ENCODE measurements at places on chromosomes 4 and X. TPM values are rescaled to one million over a fixed set of nuclear protein-coding genes. Genes with fewer than 3 reads are reported as not detected.

GRCh38 chr4:23135792-23136645 lies 443.3 kb downstream of the GBA3 start:
- no peaks in the 10 kb centered on the region for H3K27me3 ChIP-seq
- peak; percentile 5 for DNase-seq
- H3K4me3 ChIP-seq = no peak overlapping the region
- no peaks in the 10 kb centered on the region for H3K36me3 ChIP-seq

GRCh38 chr4:32022071-32022470 lies 1301.9 kb downstream of the PCDH7 start:
- no peak overlapping the region for H3K4me3 ChIP-seq
- H3K27me3 ChIP-seq = no peaks in the 10 kb centered on the region

DNA sequence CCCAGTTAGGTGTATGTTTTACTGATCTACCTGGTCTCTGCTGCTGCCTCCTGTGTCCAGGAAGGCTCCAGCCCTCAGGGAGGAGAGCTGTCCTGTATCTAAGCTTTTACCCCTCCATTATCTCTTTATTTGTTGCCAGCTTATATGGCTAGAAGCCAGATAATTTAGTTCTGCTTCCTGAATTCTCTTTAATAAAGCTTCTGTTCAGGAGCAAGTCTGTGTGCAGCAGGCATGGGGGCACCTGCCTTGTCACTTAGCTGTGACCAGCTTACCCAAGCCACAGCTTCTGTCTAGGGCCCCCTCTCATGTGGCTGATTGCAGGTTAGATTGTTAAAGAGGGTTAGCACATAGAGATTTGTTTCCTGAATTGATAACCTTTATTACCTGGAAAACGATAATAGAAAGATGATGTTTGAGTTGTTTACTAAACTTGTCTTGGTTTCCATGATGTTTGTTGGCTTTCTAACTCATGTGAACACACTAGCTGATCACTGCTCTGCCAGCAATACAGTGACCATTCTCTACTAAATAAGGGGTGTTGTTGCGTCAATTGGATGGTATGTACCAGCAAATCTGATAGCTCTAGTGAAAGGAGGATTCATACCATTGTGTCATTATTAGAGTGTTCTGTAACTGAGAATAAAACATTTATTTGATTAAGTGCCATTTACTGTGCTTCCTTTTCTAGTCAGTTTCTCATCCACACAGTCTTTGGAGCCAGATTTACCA lies 189.8 kb upstream of the ANK2 start:
- no peak for DNase-seq
- H3K27me3 ChIP-seq = no peaks in the 10 kb centered on the region
- no peak overlapping the region for H3K27ac ChIP-seq
- no peaks in the 10 kb centered on the region for H3K36me3 ChIP-seq
- no peak overlapping the region for H3K4me3 ChIP-seq

Gene MAGEA4
- not detected for total RNA-seq

- H3K36me3 ChIP-seq = no peaks in the 10 kb centered on the region
- H3K27ac ChIP-seq = no peak overlapping the region
- no peak for DNase-seq
- no peaks in the 10 kb centered on the region for H3K4me1 ChIP-seq
Measured at GRCh38 chr4:86264241-86264640, 95.6 kb downstream of the MAPK10 start.

- no peaks in the 10 kb centered on the region for H3K4me1 ChIP-seq
- no peaks in the 10 kb centered on the region for H3K36me3 ChIP-seq
- no peaks in the 10 kb centered on the region for H3K27me3 ChIP-seq
- DNase-seq = no peak
- H3K4me3 ChIP-seq = no peak overlapping the region
- H3K27ac ChIP-seq = no peak overlapping the region
Measured at GRCh38 chr4:155541716-155542115, 124.9 kb upstream of the GUCY1A1 start.

- H3K27me3 ChIP-seq = peaks cover 31% of the 10 kb centered on the region
- peaks cover 6% of the 10 kb centered on the region for H3K4me1 ChIP-seq
- H3K36me3 ChIP-seq = peaks cover 9% of the 10 kb centered on the region
Measured at GRCh38 chr4:26131711-26132110, 189.1 kb upstream of the RBPJ start.

DNA sequence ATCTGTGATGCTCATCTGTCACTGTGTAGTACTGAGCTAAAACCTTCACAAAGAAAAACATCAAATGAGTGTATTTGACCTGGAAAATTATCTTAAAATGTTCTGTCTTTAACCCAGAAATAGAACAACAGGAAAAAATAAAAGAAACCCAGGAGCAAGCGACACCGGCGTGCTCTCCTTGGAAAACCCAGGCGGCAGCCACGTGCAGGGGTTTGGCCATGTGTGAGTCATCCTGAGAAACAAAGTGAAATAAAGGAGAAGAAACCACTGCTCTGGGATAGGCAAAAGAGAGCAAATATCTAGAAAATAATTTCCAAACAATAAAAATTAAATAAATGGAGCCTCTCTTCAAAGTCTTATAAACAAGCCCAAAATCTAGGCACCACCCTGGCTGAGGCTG lies 20.0 kb upstream of the TMEM128 start:
- DNase-seq = no peak
- no peak overlapping the region for H3K4me3 ChIP-seq
- H3K36me3 ChIP-seq = no peaks in the 10 kb centered on the region
- H3K27ac ChIP-seq = no peak overlapping the region
- peaks cover 18% of the 10 kb centered on the region for H3K4me1 ChIP-seq

GRCh38 chr4:98430708-98431403 lies 169.7 kb downstream of the RAP1GDS1 start:
- peak overlapping the region; percentile 94 for H3K27ac ChIP-seq
- no peaks in the 10 kb centered on the region for H3K27me3 ChIP-seq
- peaks cover 28% of the 10 kb centered on the region for H3K36me3 ChIP-seq
- H3K4me3 ChIP-seq = peak overlapping the region; percentile 59
- DNase-seq = peak; percentile 92

- DNase-seq = peak; percentile 63
- H3K36me3 ChIP-seq = peaks cover 13% of the 10 kb centered on the region
- peak overlapping the region; percentile 76 for H3K27ac ChIP-seq
- no peaks in the 10 kb centered on the region for H3K27me3 ChIP-seq
- peaks cover 46% of the 10 kb centered on the region for H3K4me1 ChIP-seq
Measured at GRCh38 chr4:39548425-39549067, 21.3 kb upstream of the UGDH start.

- peaks cover 29% of the 10 kb centered on the region for H3K4me1 ChIP-seq
- H3K4me3 ChIP-seq = no peak overlapping the region
- peaks cover 17% of the 10 kb centered on the region for H3K27me3 ChIP-seq
- H3K36me3 ChIP-seq = no peaks in the 10 kb centered on the region
- no peak for DNase-seq
Measured at GRCh38 chr4:139563515-139563914, 7.5 kb upstream of the SETD7 start.

- H3K27ac ChIP-seq = no peak overlapping the region
- no peak overlapping the region for H3K4me3 ChIP-seq
- H3K27me3 ChIP-seq = peaks cover 2% of the 10 kb centered on the region
- no peaks in the 10 kb centered on the region for H3K36me3 ChIP-seq
- DNase-seq = no peak
- no peaks in the 10 kb centered on the region for H3K4me1 ChIP-seq
Measured at GRCh38 chrX:149837167-149837566, 43.8 kb upstream of the MAGEA8 start.

Gene GAGE13
- not detected for total RNA-seq

Gene TLR1
- not detected for total RNA-seq

DNA sequence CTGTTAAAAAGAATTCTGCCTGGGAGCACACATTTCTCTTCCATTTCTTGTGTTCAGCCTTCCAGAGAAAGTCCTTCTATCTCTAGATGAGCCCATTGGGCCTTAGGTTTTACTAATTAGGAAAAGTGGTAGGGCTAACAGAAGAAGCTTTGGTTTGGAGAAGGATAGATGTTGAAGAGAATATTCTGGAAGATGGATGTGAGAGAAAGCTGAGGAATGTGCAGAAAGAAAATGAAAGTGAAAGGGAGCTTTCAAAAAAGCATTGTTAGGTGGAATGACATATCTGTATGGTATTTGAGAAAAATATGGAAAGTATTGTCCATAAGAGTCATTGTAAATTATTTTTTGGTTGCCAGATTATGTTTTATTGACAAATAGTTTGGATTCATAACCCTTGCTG lies 474.8 kb upstream of the SLIT2 start:
- no peak for DNase-seq
- H3K4me3 ChIP-seq = peak overlapping the region; percentile 76
- peak overlapping the region; percentile 49 for H3K27ac ChIP-seq
- no peaks in the 10 kb centered on the region for H3K27me3 ChIP-seq
- H3K4me1 ChIP-seq = peaks cover 33% of the 10 kb centered on the region

Gene FRMPD4
- total RNA-seq = 0.08 TPM

GRCh38 chr4:145736241-145736831 lies 56.4 kb downstream of the C4orf51 start:
- no peaks in the 10 kb centered on the region for H3K27me3 ChIP-seq
- DNase-seq = no peak
- H3K36me3 ChIP-seq = no peaks in the 10 kb centered on the region

GRCh38 chrX:31061091-31061490 lies 10.8 kb downstream of the FTHL17 start:
- H3K27me3 ChIP-seq = no peaks in the 10 kb centered on the region
- H3K4me1 ChIP-seq = no peaks in the 10 kb centered on the region
- H3K27ac ChIP-seq = no peak overlapping the region
- DNase-seq = no peak
- no peaks in the 10 kb centered on the region for H3K36me3 ChIP-seq
- H3K4me3 ChIP-seq = no peak overlapping the region

Gene DCHS2
- not detected for total RNA-seq

DNA sequence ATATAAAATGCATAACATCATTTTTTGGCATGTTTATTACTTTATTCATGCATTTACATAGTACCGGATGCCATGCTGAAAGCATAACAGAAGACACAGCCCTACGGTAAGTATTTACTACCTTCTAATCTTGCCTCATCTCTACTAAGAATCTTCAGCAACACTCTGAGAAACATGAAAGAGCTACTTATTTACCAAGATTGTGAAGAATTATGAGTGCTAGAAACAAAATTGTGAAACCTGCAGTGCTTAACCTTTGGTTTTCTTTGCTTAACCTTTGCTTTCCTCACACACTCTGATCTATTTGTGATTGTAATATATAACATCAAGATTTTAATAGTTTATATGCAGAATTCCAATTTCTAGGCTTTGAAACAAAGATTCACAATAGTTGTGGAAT lies 7.4 kb downstream of the ANTXR2 start:
- peaks cover 54% of the 10 kb centered on the region for H3K36me3 ChIP-seq
- no peak for DNase-seq
- H3K27me3 ChIP-seq = no peaks in the 10 kb centered on the region
- H3K27ac ChIP-seq = no peak overlapping the region
- peaks cover 72% of the 10 kb centered on the region for H3K4me1 ChIP-seq

GRCh38 chr4:5980436-5981155 lies 37.6 kb downstream of the C4orf50 start:
- DNase-seq = no peak
- H3K27me3 ChIP-seq = peaks cover 1% of the 10 kb centered on the region
- no peaks in the 10 kb centered on the region for H3K4me1 ChIP-seq
- H3K36me3 ChIP-seq = peaks cover 9% of the 10 kb centered on the region
- no peak overlapping the region for H3K4me3 ChIP-seq

DNA sequence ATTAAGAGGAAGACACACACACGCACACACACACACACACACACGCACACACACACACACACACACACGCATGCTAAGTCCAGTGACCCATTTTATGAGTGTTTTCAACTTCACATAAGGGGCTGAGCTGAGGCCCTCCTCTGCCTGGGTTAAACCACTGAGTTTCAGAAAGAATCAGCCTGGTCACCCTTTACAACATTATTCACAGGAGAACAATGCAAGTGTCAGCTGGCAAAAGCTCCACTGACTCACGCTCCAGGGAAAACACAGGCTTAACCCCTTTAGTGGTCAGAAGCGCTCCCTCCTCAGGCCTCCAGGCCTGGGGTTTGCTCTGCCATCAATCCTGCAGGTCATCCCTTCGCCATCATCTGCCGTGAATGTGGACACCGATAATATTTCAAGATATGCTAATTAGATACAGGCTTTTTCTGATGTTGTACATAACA lies 46.9 kb downstream of the ACOX3 start:
- peak overlapping the region; percentile 89 for H3K27ac ChIP-seq
- H3K36me3 ChIP-seq = peaks cover 18% of the 10 kb centered on the region
- no peaks in the 10 kb centered on the region for H3K27me3 ChIP-seq

Gene GPR119
- not detected for total RNA-seq

Gene ENPP6
- total RNA-seq = not detected

- H3K4me3 ChIP-seq = no peak overlapping the region
- H3K36me3 ChIP-seq = no peaks in the 10 kb centered on the region
- no peak for DNase-seq
- peaks cover 9% of the 10 kb centered on the region for H3K4me1 ChIP-seq
- no peak overlapping the region for H3K27ac ChIP-seq
Measured at GRCh38 chr4:185657699-185658098, 122.4 kb upstream of the PDLIM3 start.

DNA sequence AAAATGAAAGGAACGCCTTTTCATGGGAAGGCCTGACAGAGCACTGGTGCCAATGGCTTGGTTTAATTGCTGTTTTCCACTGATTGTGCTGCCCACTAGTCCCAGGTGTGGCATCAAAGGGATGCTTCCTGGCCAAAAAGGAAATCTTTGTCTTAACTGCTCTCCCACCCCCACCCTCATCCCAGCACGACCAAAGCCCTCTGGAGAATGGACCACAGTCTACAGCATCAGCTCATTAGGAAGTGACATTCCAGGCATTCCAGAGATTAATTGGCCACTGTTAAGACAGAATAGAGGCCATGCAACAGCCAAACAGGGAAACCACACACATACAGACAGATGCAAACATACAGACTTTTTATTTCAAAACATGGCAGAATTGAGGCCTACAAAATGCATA lies 143.2 kb downstream of the LHFPL1 start:
- no peaks in the 10 kb centered on the region for H3K4me1 ChIP-seq
- H3K36me3 ChIP-seq = no peaks in the 10 kb centered on the region
- no peaks in the 10 kb centered on the region for H3K27me3 ChIP-seq
- no peak for DNase-seq

Gene SMIM31
- not detected for total RNA-seq

- H3K4me3 ChIP-seq = no peak overlapping the region
- H3K27ac ChIP-seq = no peak overlapping the region
- no peak for DNase-seq
- peaks cover 18% of the 10 kb centered on the region for H3K4me1 ChIP-seq
- H3K27me3 ChIP-seq = peaks cover 2% of the 10 kb centered on the region
- no peaks in the 10 kb centered on the region for H3K36me3 ChIP-seq
Measured at GRCh38 chr4:149964001-149964796, 114.0 kb upstream of the DCLK2 start.

DNA sequence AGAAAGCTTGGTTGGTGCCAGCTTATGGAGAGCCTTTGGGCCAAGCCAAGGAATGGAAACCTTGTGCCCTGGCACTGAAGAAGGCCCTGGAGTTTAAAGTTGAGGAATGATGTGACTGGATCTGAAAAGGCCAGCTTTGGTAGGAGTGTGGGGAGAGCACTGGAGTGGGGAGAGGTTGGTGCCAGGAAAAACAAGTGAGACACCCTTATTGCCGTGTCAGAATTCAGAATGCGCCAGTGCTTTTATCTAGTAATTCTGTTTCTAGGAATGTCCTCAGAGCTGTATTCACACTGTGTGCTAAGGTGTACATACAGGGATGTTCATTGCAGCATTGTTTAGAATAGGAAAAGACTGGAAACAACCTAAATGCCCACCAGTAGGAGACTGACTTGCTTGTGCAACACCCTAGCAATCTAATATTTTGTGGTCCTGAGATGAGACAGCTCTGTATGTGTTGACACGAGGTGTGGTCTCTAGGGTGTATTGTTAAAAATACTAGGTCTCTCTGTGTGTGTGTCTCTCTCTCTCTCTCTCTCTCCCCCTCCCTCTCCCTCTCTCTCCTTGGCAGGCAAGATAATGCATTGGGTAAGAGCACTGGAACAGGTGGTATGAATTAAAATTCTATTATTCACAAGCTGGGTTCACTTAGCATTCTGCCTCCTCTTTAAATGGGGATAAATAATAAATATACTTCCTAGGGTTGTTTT lies 107.8 kb downstream of the GATB start:
- peak overlapping the region; percentile 73 for H3K4me3 ChIP-seq
- peak overlapping the region; percentile 78 for H3K27ac ChIP-seq
- peaks cover 16% of the 10 kb centered on the region for H3K4me1 ChIP-seq

Gene LRP2BP
- 0.20 TPM for total RNA-seq

Gene ARHGEF38
- total RNA-seq = not detected

Gene KLF8
- not detected for total RNA-seq

Data from HFFc6 (cell line).